ENCODE measurements at places on chromosomes 13 and 19. TPM values are rescaled to one million over a fixed set of nuclear protein-coding genes. Genes with fewer than 3 reads are reported as not detected.

The FCER2 gene
- not detected for total RNA-seq

The KIR2DL4 gene
- not detected for total RNA-seq

DNA sequence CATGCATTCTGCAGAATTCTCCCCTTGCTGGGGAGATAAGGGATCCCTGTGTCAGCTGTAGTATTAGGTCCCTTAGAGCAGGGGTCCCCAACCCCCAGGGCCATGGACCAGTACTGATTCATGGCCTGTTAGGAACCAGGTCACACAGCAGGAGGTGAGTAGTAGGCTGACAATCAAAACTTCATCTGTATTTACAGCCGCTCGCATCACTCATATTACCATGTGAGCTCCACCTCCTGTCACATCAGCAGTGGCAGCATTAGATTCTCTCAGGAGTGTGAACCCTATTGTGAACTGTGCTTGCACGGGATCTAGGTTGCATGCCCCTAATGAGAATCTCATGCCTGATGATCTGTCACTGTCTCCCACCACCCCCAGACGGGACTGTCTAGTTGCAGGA, 37.9 kb downstream of the CPAMD8 start:
- no peak for DNase-seq

DNA sequence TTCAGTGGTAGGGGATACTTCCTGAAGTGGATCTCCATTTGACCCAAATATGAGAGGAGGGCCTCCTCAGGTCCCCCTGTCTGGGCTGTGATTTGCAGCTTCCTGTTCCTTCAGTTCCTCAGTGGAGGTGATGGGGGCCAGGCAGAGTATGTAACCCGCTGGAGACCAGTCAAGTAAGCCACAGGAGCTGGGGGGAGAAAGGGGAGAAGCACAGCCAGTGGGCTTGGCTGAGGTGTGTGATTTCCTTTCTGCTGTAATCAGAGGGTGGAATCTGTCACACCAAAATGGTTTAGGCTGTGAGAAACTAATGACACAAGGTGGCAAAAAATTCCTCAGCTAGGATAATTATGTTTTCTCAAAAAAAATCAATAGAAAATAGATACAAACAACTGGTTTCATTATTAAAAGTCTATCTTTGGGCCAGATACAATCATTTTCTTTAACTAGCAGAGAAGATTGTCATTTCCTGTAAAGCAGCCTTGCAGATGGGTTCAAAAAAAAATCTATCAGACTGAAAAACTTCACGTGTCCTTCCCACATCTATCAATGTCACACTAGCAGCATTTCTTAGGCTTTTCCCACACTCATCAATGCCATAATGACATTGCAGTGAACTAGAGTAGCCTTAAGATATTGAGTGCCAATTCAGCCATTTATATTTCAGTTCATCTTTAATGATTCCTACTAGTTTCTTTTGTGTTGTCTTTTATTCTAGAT, 1660.3 kb downstream of the EFNB2 start:
- no peak for DNase-seq

DNA sequence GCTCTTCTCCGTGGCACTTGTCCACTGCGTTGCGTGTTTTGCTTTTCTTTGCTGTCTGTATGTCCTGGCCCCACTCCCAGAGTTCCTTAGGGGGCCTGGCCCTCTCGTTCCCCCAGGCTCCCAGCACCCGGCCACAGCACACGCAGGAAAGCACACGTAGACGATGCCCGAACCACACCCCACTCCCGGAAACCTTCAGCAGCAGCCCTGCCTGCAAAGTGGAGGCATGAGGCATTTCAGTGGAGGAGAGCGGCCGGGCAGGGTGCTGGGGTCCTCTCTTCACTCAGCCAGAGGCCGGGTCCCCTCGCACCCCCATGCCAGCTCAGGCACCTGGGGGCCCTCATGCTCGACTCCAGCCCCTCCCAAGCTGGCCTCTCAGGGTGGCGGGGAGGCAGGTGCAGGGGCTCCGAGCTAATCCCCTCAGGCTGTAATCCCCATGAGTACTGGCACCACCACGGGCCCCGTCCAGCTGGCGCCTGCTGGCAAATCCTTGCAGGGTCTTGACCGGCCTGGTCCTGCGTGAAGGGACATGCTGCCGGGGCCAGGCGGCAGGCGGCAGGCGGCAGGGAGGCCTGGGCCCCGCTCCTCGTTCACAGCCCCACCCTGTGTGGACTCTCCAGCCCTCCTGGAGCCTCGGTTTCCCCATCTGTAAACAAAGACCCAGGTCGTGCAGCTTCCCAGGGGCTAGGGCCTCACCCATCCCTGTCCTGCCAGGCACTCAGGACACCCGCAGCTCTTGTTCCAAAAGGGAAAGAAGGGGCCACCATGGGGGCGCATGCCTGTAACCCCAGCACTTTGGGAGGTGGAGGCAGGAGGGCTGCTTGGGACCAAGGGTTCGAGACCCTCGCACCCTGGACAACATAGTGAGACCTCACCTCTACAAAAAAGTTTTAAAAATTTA, 7.0 kb downstream of the PIP5K1C start:
- DNase-seq: no peak

DNA sequence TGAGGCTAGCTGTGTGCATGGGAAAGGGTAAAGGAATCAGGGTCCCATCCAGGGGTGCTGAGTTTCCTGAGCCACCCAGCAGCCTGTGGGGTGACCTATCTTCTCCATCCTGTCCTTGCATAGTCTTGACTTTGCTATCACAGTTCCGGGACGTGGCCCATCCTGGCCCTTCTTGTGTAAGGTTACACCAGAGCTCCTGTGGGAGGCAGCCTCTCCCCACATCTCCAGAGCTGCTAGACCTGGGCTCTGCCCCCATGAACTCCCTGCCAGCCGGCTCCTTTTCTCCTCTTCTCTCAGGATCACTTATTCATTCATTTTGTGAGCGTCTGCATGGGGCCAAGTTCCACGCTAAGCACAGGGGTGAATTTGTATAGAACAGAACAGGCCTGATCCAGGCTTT, 238.9 kb downstream of the TSHZ3 start:
- peak; percentile 71 for DNase-seq

DNA sequence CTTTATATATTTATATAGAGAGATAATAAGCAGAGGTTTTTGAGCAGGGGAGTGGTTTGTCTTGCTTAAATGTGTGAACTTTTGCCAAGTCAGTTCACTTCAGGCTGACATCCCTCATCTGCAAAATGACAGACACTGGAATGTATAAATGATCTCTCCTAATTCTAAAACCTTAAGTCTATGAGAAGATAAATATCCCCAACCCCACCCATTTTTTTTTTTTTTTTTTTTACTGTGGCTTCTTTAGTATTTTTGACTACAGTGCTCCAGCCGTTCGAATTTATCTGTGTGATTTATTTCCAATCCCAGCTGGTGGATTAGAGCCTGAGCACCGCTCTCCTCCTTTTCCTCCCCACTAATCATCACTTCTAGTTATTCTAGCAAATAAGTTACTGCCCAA, 234.8 kb downstream of the DACH1 start:
- no peak for DNase-seq

DNA sequence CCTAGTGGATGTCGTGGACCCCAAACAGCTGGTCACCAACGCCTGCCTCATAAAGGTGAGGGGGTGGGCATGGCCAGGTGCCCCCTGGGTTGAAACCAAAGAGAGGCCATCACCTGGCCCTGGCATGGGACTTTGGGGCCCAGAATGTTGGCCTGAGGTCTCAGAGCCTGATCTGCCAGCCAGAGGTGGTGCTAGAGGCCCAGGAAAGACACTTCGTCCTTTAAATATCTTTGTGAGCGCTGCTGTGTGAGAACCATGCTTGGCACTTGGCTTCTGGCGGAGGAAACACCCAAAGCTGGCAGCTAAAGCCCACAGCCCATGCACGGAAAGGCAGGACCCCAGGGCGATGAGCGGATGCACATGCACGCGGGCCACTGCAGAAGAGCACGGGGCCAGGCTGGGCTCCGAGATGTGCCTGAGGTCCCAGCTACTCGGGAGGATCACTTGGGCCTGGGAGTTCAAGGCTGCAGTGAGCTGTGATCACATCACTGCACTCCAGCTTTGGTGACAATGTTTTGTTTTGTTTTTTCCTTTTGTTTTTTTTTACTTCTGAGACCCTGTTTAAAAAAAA, 4.3 kb upstream of the ADM5 start:
- no peak for DNase-seq

Measured in LHCN-M2 (cell line).